A549 treated with ZK216348 at 1 μM for 4 hours (cell line): ENCODE measurements at places on chromosomes 7 and 10. TPM values are rescaled to one million over a fixed set of nuclear protein-coding genes. Genes with fewer than 3 reads are reported as not detected.

The GPR37 gene
- 0.45 to 0.89 TPM (median 0.64 TPM) in 5 replicates for total RNA-seq

The ANKRD61 gene
- total RNA-seq = 0.22 to 0.92 TPM (median 0.70 TPM) in 5 replicates

The RTKN2 gene
- total RNA-seq = 0.55 to 1.3 TPM (median 0.88 TPM) in 5 replicates

The AS3MT gene
- total RNA-seq = 2.6 to 5.0 TPM (median 4.7 TPM) in 5 replicates

The TMEM213 gene
- not detected in 5 replicates for total RNA-seq

The MMD2 gene
- not detected in 5 replicates for total RNA-seq

The DKK1 gene
- total RNA-seq = 411 to 612 TPM (median 463 TPM) in 5 replicates

The TBXAS1 gene
- total RNA-seq = 13.3 to 17.3 TPM (median 15.3 TPM) in 5 replicates

The EEPD1 gene
- total RNA-seq = 49.8 to 67.2 TPM (median 54.4 TPM) in 5 replicates

The HOXA6 gene
- 1.0 to 2.6 TPM (median 1.9 TPM) in 5 replicates for total RNA-seq

The TMEM176A gene
- not detected in 5 replicates for total RNA-seq

The SFTPA1 gene
- total RNA-seq = not detected in 5 replicates
